ENCODE measurements at places on chromosomes 12 and 14.

GRCh38 chr12:49702676-49703215 is 4.5 kb downstream of the FMNL3 start:
- H3K27me3 ChIP-seq: no peaks in the 10 kb centered on the region
- no peak overlapping the region for H3K4me3 ChIP-seq
- peaks cover 7% of the 10 kb centered on the region for H3K4me1 ChIP-seq
- H3K36me3 ChIP-seq: no peaks in the 10 kb centered on the region
- DNase-seq: no peak

DNA sequence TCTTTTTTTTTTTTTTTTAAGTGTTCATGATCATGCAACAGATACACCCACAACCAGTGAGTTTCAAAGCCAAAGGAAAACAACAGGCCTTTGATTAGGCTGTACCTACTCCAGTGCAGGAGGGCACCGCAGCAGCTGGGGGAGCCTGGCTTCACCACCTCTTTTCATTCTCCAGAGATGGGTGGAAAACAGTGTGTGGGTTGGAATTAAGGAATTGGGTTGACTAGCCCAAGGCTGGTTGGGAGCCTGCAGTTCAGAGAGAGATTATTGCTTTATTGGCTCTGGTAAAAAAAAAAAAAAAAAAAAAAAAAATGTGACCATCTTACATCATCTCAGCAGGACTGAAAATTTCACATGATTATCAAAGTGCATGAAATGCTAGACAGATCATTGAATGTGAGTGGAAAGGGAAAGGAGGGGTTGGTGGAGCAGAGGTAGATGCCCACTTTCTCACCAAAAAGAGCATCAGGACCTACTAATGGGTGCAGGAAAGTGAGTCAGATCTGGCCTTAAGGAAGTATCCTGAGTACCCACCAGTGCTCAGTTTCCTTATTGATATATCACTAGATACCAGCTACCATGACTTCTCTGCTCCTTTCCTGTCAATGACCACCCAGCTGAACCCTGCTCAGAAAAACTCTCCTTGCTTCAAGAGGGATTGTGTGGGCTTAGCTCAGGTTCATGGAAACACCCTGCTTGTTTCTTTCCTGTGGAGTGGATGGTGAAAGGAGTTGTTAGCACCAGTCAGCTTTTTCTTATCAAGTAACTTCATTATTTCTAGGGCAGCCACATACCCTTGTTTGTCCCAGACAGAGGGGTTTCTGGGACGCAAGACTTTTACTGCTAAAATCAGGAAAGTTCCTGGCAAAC is 54.8 kb upstream of the DYRK2 start:
- H3K4me1 ChIP-seq: peaks cover 2% of the 10 kb centered on the region
- no peaks in the 10 kb centered on the region for H3K27me3 ChIP-seq
- H3K36me3 ChIP-seq: no peaks in the 10 kb centered on the region
- DNase-seq: no peak
- no peak overlapping the region for H3K27ac ChIP-seq
- no peak overlapping the region for H3K4me3 ChIP-seq

DNA sequence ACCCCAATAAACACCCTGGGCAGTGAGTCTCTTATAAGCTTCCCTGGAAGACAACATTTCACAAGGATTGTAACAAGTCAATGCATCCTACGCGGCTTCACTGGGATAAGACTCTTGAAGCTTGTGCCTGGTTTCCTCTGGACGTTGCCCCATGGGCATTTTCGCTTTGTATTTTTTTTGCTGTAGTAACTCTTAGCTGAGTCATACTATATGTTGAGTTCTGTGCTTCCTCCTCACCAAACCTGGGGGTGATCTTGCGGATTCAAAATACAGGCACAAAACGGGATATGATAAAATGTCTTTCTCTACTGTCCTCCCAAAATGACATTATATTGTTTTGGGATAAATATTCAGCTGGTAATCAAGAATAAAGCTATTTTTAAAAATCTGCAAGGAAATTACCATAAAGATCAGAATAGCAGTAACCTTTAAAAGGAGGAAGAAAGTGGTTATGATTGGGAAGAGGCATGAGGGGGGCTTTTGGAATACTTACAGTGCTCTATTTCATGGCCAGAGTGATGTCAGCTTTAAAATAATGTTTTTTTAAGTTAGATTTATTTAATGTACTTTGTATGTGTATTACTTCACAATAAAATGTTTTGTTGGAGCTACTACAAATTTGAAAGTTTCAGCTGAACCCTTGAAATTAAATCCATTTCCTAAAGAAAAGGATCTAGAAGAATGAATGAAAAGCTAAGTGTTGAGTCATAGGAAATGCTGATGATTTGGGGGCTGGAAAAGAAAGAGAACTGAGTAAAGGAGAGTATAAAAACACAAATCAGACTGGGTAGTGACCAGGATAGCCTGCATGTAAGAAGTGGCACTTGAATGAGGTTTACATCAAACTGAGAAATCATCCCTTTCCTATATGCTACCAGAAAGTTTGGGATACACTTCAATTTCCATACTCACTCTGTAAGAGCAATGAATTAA is 14.7 kb downstream of the BTBD7 start:
- H3K4me3 ChIP-seq: no peak overlapping the region
- no peaks in the 10 kb centered on the region for H3K27me3 ChIP-seq
- DNase-seq: no peak
- no peak overlapping the region for H3K27ac ChIP-seq
- H3K4me1 ChIP-seq: peaks cover 2% of the 10 kb centered on the region
- H3K36me3 ChIP-seq: no peaks in the 10 kb centered on the region

DNA sequence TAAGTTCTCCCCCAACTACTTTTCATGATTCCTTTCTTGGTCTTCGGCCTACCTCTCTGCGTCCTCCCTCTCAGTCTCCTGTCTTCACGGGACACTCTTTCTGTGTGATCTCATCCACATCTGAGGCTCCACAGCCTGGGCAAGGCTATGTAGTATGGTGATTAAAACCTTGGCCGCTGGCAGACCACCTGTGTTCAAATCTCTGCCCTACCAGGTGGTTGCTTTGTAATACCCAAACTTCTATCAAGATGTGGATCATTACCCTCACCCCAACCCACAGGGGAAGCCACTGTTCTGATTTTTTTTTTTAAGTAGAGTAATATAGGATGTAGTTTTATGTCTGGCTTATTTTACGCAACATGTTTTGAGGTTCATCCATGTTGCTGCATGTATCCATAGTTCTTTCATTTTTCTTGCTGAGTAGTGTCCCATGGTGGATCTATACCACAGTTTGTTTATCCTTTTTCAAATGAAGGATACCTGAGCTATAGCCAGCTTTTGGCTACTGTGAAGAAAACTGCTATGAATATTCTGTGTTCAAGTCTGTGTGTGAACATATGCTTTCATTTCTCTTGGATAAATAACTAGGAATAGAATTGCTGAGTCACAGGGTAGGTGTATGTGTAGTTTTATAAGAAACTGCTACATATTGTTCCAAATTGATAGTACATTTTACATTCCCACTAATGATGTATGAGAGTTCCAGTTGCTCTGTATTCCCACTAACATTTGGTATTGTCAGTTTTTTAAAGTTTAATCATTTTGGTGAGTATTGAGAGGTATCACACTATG is 8.3 kb upstream of the STAT6 start:
- no peaks in the 10 kb centered on the region for H3K4me1 ChIP-seq
- H3K27ac ChIP-seq: no peak overlapping the region
- DNase-seq: no peak
- H3K27me3 ChIP-seq: no peaks in the 10 kb centered on the region
- no peak overlapping the region for H3K4me3 ChIP-seq

GRCh38 chr12:73274976-73275375 is 1002.8 kb downstream of the TRHDE start:
- H3K27ac ChIP-seq: no peak overlapping the region
- H3K4me3 ChIP-seq: no peak overlapping the region
- no peaks in the 10 kb centered on the region for H3K4me1 ChIP-seq
- H3K27me3 ChIP-seq: no peaks in the 10 kb centered on the region
- DNase-seq: no peak
